ENCODE measurements at places on chromosomes 2 and 18.

- DNase-seq, result no peak
These were observed 140.2 kb downstream of the PLCL1 start for GRCh38 chr2:197944416-197945096.

- no peak for DNase-seq
These were observed 1.4 kb upstream of the HNRNPA3 start for GRCh38 chr2:177211169-177211568.

DNA sequence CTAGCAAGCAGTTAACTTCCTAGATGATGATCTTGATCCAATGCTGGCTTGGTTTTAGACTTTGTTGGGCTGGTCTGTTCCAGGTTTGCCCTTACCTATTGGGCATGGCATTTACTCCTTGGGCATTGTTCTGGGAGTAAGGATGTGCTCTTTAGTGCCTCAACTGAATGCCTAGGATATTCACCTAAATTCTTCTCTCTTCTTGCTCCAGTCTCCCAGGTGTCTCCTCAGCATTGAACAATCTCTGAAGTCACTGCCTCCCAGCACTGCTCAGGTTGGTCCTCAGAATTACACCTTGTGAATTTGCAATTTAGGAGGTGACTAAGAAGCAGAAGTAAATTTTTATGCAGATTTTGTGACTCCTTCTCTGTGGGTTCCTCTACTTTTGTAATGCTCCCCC, 307.7 kb upstream of the COL3A1 start:
- DNase-seq, result no peak

DNA sequence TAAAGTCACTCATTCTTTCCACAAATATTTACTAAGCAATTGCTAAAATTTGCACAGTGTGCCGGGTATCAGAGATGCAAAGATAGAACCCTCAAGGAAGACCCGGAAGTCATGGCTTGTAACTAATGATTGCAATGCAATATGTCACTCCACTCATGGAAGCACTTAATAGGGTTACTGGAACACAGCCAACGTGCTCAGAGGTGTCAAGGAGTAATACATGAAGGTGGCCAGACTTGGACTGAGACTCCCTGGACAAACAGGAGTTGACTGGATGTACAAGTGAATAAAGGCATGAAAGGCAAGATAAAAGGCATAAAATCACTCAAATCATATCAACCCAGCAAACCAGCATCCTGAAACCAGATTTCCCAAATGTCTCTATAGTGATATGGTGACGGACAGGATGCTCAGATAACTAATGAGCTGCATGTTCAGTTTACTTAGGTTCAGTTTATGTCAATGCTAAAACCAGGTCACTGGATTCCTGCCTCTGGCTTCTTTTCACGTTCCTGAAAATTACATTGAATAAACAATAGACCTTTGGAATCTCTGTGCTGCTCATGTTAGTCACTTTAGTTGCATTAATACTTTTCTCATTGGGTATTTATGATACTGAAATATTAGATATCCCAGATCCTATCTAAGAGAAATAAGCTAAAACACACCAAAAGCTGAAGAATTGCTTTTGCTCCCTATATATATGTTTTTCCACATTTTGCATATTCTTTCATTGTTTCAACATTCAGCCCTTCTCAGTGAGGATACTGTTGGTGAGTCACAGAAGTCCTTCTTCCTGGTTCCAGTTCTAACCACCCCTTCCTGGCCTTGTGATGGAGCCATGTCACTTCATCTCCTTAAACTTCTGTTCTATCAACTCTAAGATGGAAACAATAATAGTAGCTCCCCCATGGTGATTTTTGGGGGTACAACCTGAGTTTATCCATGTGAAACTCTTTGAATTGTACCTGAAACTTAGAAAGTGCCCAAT, 688.9 kb upstream of the ID2 start:
- DNase-seq, result no peak

DNA sequence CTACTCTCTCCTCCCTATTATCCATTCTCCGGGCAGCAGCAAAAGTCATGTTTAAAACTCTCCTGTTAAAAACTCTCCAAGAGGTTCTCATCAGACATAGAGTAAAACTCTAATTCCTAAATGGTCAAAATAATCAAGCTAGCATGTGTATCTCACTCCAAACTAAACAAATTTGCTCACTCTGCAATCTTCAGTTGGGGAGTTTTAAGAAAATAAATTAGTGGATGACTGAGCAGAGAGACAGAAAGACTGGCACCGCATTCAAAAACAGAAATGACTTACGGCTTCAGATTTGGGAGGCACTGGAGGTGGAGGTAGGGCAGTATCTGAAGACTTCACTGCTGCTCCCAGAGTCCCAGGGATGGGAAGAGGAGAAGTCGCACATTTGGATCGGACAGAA, 96.9 kb downstream of the MEP1B start:
- no peak for DNase-seq

- no peak for DNase-seq
These were observed 410.2 kb downstream of the NCKAP5 start for GRCh38 chr2:133158024-133158423.

DNA sequence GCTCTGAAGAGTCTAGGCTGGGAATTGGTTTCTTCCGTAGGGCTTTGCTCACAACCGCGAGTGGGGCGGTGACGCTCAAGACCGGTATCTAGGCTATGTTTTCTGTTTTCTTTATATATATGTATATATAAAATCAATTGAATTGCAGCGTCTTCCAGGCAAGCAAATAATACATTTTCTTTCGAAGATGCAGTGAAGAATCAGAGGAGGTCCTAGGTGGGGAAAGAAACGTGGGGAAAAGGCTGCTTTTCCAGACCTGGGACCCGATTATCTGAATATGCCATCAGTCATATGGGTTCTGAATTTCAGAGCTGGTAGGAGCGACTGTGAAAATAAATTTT, 714 bp upstream of the SCN9A start:
- no peak for DNase-seq

DNA sequence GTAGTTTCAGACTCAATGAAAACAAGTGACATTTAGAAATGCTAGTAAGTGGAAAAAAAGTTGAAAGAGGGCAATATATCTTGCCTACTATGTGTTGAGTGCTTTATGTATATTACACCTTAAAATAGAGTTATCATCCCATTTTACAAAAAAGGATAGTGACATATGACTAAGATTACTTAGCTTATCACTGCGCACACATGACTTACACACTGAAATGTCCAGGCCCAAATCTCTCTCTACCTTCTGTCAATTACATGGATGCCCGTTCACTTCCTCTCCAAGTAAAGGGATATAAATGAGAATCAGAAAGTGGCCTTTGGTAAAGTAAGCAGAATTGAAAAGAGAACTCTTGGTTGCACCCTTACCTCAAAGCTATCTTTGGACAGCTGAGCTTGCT, 3.6 kb upstream of the PARD3B start:
- no peak for DNase-seq

GRCh38 chr2:37934591-37935513, 9.8 kb downstream of the RMDN2 start:
- no peak for DNase-seq

DNA sequence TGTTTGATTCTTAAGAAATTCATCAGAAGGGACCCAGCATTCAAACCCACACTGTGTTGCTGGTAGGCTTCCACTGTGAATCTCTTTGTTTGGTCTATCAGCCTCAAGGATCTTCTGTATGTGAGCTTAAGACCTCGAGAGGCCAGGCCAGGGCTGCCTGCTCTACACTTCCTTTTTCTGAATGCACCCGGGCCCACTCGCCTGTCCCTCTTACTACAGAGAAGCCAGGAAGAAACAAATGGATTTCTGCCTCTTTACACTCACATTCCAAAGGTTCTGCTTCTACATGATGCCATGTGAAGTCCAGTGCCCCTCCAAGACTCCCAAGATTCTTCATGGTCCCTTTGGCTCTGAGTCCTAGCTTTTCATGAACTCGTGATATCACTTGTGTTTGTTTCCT, 25.4 kb upstream of the MRPL19 start:
- no peak for DNase-seq

GRCh38 chr2:174546519-174547506, 50.8 kb downstream of the WIPF1 start:
- DNase-seq, result no peak
